ENCODE measurements at places on chromosomes 7 and 10.
A peak's percentile ranks its signal among the peaks of the same experiment; 100 is the strongest.

DNA sequence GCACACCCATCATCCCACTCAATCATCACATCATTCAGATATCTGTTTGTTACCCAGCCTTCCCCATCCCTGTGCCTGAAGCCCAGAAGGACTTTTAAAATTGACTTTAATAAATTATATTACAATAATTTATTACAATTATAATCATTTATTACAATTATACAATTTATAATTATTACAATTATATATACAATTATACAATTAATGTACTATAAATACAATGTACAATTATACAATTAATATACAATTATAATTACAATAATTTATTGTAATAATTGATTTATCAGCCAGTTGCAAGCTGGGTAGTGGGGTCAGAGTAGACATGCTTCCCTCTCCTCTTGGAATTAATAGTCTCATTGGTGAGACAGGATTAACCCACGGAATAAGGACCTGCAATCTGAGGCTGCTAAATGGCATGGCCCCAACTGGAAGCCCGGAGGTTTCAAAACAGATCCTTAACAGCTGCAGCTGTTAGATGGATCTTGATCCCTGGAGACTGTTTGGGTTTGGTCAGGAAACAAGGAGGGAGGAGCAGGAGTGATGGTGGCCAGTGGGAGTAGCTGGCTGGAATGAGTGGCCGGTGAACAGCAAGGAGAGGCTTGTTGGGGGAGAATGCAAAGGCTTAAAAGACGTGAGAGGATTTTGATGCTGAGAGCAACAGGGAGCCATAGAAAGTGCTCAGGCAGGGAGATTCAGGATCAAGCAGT is 402.8 kb upstream of the PODXL start:
- DNase-seq = no peak

DNA sequence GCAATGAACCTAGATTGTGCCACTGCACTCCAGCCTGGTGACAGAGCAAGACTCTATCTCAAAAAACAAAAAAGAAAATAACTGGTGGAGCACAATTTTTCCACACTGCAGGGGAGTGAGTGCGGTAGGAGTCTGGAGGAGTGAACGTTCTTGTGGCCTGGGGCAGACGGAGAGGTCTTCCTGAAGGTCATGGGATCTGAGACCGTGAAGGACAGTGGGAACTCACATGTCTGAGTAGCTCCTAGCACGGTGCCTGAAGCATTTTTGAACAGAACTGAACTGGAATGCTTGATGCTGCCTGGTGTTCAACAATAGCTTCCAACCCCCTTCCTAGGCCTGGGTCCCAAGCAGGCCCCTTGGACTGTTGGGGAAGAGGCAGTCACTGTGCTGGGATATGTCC is 84.3 kb upstream of the PODXL start:
- no peak for DNase-seq

DNA sequence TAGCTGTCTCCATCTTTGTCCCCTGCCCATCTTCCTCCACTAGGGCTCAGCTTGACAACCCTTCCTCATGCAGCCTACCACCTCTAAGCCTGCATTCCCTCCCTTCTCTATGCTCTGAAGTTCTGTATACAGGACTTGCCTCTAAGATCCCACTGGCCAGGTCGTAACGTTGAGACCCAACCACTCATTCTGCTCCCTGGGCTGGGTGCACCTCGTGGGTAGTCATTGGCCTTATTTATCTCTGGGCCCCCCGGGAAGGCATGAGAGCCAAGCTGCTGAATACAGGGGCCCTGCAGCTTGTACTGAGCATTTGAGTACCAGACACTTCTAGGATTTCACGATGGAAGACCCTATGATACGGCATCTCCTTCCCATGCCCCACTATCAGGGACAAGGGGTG is 31.2 kb downstream of the MYL10 start:
- DNase-seq = no peak

- DNase-seq = no peak
These were observed 4.8 kb upstream of the AUTS2 start for GRCh38 chr7:69593511-69593910.

DNA sequence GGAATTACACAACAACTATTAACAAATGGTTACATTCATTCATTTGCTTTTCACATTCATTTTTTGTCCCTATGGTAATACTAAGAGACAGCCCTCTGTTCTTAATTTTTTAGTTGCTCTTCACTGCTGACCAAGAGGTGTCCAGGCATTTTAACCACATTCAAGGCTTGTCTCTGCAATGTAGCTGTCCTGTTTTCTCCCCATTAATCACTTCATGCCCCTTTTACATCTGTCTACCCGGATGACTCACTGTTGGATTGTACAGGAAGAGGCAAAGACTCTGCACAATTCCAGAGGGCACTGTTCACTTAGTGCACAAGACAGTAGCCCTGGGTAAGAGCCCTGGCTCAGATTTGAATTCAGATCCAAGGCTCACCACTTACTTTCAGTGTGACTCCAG is 168.5 kb downstream of the NOC3L start:
- DNase-seq = no peak

GRCh38 chr10:132813001-132813401 is 27.1 kb upstream of the NKX6-2 start:
- DNase-seq = no peak

DNA sequence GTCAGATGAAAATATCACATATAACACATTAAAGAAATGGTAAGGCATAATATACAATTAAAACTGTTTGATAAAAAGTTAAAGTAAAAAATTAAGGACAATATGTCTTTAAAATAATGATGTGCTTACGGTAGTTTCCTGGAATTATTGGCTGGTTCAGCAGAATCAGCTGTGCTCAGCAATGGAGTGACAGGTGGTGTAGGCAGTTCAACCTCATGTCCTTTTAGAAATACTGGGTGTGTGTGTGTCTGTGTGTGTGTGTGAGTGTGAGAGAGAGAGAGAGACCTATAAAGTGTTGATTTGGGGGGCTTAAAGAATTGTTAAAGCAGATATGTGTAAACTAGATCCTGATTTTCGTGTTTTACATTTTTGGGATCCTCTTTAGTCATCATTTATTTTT is 141.2 kb downstream of the ADAM22 start:
- DNase-seq = no peak

GRCh38 chr10:133004478-133004877 is 62.1 kb upstream of the CFAP46 start:
- no peak for DNase-seq

DNA sequence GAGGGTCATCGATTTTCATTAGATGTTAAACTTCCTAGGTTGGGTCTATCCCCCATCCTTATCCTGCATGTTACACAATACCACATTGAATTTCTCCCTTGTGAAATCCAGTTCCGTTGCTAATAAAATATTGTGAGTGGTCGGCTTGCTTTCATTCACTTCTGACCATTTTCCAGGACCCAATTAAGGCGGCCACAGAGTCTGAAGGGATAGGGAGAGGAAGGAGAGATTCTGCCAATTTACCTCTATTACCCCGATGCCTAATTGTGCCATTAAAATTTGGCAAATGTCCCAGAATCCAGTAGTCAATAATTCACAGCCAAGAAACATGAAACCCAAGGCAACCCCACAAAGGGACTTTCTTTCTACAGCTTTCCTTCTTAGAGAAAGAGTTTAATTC is 129.9 kb downstream of the IPMK start:
- DNase-seq = no peak

GRCh38 chr10:77865580-77866324 is 60.8 kb downstream of the DLG5 start:
- DNase-seq = no peak

GRCh38 chr10:119504651-119505050 is 37.9 kb downstream of the RGS10 start:
- DNase-seq = no peak

GRCh38 chr7:118132764-118133163 is 51.2 kb upstream of the LSM8 start:
- no peak for DNase-seq

- DNase-seq = no peak
These were observed 3.0 kb downstream of the ADRA2A start for GRCh38 chr10:111079781-111080180.

- DNase-seq = no peak
These were observed 5.2 kb upstream of the VAX1 start for GRCh38 chr10:117143103-117143823.

- DNase-seq = peak; percentile 60
These were observed 982 bp downstream of the SFXN3 start for GRCh38 chr10:101031796-101032636.
